AG09309 (cell line): ENCODE measurements at places on chromosomes 4 and X.
A peak's percentile ranks its signal among the peaks of the same experiment; 100 is the strongest.

DNA sequence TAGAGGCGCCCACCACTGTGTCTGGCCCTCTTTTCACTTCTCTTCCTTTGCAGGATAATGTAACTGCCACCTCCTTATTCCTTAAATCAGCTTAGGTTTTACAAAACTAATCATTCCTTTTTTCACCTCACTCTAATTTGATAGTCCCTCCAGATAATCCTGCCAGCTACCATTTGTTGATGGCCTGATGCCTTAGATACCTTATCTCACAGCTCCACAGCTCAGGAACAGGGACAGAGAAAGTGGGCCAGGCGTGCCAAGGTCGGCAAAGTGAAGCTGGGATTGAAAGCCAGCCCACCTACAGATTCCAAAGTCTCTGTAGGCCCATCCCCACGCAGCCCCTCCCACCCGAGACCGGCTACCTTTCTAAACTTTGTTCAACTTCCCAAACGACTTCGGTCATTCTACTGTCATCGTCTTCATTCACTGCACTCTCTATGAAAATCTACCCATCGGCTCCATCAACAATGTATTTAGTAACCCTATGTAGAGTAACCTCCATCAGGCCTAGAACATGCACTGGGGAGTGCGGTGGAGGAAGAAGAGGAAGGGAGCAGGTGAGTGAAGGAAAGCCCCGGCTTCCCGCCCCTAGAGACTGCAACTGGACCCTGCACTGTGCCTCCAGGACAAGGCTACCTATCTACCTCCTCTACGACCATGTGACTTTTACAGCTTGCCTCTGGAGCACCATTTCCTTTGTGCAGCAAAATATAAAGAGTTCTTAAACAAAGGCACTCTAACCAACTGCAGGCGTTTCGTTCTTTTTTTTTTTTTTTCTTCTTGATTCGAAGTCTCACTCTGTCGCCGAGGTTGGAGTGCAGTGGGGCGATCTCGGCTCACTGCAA lies 1.5 kb downstream of the CASP6 start:
- DNase-seq = no peak

DNA sequence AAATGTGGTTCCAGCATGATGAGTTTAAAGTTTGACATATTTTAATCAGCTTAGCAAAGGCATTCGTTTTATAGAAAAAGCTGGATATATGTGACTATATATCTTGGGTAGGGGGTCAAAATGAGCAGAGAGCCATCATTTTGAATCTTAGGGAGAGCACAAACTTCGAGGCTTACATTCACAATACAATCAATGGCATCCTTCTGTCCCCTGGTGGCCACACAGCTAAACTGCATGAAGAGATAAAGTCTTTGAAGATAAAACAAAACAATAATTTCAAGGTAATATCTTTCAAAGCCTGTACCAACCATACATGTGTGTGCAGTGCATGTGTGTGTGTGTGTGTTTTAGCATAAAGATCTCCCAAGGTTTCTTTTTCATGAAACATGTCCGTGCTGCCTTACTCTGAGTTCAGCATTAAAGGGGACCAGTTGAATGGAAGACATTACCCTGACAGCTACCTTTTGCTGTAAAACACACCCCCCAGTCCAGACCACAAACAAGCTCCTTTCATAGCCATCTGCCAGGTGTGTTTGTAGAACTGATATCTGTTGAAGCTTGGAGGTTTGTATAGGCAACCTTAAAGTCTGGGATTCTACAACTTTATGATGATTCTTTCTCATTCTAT lies 22.0 kb downstream of the DYNLT3 start:
- no peak for DNase-seq

GRCh38 chr4:155766622-155767021 lies 7.8 kb downstream of the GUCY1B1 start:
- no peak for DNase-seq

DNA sequence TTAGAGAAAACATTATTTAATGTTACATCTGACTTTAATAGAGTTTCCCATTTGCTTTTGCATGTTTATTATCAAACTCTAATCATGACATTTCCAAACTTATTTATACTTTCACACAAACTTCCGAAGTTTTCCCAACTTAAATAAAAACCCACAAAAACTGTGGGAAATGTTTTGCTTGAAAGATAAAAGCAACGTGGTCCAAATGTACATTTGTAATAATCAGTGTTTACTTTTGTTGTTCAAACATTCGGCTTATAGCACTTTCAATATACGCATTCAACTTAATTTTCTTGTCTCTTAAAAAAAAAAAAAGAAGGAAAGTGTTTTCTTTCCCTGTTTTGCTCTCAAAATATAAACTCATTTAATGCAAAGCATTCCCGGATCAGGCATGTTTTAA lies 51.0 kb downstream of the STX18 start:
- DNase-seq = no peak

GRCh38 chr4:111546881-111547280 lies 598.4 kb upstream of the FAM241A start:
- DNase-seq = no peak

DNA sequence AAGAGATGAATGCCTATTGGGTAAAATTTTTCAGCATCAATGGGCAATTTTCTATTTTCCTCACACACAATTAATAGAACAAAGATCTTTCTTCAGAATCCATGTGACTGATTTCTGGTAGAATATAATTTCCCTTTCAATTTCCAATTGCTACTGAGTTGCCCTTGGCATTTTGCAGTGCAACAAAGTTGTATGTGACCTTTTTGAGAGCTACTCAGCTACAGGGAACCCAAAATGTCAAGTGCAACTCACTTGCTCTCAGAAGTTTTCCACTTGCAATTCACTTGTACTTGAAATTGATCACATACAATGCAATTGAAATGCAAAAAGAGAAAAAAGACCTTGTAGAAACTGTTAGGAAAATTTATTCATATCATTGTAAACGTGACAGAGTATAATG lies 245.5 kb downstream of the BANK1 start:
- no peak for DNase-seq

GRCh38 chr4:47075262-47075661 lies 43.9 kb downstream of the GABRB1 start:
- no peak for DNase-seq

DNA sequence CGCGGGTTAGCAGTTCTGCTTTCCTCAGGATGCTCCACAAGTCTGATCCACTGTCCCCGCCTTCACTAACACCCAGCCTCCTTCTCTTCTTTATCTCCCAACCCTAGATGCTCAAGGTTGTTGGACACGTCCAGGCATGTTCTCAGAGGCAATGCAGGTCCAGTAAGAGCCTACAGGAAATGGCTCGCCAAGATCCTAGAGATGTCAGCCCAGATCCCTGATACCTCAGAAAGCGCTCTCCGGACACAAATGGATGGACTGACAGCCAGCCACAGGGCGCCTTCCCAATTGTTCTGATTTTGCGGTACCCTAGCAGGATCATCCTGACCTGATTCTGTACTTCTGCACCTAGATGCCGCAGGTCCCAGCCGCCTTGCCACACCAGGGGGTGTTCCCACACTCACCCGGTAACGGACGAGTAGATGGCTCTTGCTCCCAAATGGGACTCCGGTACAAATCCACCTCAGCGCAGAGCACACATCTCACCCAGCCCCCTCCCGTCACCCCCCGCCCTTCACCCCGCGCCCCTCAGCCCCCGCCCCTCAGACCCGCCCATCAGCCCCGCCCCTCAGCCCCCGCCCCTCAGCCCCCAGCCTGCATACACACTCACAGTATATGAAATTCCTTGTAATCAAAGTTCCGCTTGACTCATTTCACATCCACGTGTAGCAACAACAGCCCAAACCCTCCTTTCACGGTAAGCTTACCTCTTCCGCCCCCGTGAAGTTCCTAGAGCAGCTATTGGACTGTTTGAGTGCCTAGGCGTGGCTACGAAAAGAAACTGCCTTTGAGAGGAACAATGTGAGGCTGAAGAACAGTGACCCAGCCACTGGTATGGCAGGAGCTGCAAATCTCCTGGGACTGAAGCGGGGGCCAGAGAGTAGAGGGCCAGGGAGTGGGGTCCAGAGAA lies at the start of gene EDA2R:
EDA2R (minus strand) TSS at position 488 of the 910 bp plus-strand sequence. CDS start 23,058 bp downstream, outside the sequence.
- DNase-seq = peak; percentile 50

DNA sequence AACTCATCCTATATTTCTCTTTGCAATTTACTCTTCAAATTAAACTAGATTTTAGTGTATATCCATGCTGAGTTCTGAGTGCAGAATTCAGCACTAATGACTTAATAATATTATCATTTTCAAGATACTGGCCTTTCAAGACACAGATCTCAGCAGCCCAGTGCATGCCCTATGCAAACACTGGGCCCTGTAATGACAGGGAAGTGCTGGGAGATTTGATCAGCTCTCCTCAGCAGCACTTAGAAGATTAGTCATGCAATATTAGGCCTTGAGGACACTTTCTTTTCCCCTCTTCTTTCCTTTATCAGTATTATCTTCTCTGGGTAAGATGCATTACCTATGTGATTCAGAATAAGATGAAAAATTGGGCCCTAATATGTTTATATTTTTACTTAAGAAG lies 207.1 kb downstream of the PPP3CA start:
- DNase-seq = no peak

DNA sequence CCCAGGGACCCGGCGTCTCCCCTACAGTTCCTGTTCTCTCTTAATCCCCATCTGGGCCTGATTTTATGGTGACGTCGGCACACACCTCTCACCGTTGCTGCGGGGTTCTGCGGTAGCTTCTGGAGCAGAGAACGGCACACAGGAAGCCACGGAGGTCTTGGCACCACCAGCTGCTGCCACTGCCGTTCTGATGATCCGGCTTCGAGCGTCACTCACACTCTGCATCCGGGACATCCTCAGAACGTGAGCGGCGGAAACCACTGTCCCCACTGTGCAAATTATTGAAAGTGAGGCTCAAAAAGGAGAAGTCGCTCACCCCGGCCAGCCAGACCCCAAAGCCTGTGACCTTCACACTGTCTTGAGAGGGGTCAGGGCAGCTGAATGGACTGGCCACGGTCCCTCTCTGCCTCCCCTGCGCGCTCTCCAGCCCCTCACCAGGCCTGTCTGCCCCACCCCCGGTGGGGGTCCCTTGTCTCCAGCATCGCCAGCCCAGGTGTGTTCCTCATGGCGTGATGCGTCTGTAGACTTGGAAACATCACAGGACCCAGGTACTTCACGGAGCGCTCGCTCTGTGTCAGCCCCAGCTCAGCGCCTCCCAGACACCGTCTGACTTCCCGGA lies 201.1 kb downstream of the AFAP1 start:
- no peak for DNase-seq

DNA sequence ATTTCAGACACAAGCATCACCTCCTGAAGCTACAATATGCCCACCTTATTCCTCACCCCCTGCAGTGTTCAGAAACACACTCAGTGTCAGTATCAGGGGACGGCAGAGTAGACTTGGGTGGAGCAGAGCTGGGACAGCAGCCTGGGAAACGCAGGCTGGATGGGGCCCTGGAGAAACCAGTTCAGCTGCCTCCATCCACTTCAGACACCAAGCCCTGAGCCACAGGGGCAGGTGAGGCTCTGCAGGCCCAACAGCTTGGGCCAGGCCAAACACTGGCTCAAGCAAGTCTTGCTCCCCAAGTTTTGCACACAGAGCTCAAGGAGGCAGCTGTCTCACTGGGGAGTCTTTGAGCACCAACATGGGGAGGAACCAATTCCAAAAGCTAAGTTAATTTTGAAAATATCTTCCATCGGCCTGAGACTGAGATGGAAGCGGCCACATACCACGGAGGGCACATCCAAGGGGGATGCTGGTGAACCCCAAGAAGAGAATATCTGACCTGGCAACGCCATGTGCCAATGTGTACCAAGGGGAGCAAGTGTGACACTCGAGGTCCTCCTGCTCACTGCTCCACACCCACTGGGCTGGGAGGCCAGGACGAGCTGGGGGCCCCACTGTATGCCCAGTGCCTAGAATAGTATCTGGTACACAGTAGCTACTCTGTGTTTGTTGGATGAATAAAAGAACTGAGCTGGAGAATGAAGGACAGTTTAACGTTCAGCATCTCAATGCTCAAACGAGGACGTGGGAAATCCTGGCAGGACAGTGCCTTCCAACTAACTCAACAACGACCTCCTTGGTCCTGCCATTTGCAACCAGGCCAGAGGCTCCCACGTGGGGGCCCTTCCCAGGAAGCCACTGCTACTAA lies 45.6 kb downstream of the PPP2R2C start:
- DNase-seq = no peak

DNA sequence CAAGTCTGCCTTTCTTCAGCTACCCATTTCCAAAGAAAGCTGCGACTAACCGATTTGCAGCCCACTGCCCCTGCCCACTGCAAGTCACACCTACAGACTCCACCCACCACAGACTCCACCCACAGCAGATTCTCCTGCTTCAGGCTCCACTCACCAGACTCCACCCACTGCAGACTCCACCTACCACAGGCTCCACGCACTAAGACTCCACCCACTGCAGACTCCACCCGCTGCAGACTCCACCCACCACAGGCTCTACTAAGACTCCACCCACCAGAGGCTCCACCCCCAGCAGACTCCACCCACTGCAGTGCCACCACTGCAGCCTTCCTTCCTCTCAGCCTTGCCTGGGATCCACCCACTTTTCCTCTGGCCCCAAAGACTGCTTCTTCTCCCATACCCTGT lies 41.3 kb downstream of the ABLIM2 start:
- DNase-seq = no peak

GRCh38 chrX:46016296-46016695 lies 528.9 kb downstream of the ZNF674 start:
- DNase-seq = no peak

DNA sequence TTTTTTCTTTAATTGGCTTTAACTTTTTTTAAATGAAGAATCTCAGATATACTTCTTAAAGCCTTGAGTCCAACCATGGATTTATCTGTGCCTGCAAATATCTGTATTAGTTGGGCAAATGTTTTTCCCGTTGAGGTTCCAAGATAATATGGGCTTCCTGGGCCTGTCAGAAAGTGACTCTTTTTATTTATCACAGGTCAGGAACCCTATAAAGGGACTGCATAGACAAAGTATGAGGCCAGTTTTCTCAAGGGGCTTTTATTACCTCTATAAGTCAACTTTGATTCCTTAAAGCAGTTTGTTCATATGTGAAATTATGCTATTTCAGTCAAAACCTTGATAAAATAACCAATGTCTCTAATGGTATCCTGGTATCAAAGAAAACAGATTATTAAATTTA lies 80.2 kb upstream of the BMP2K start:
- DNase-seq = no peak

DNA sequence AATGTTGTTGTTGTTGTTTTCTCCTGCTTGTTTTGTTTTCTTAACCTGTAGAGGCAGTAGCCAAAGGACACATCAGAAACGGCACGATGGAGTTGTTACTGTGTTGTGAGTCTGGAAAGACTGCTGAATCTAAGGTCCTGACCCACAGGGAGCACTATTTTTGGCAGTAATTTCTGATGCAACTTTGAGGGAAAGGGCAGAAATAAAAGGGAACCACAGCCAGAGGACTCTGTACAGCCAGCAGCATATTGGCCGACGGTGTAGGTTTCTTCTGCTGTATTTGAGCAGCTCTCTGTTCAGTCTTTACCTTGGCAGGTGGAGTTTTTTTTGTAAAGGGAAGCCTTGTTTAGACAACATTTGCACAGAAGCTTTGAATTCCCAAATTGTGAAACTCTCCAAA lies 203.0 kb upstream of the GPR101 start:
- DNase-seq = no peak

- no peak for DNase-seq
Measured at GRCh38 chr4:19823781-19824180, 427.9 kb upstream of the SLIT2 start.
